Breast epithelium (tissue), 4 donors: ENCODE measurements at places on chromosomes 4 and X. TPM values are rescaled to one million over a fixed set of nuclear protein-coding genes. Genes with fewer than 3 reads are reported as not detected.

DNA sequence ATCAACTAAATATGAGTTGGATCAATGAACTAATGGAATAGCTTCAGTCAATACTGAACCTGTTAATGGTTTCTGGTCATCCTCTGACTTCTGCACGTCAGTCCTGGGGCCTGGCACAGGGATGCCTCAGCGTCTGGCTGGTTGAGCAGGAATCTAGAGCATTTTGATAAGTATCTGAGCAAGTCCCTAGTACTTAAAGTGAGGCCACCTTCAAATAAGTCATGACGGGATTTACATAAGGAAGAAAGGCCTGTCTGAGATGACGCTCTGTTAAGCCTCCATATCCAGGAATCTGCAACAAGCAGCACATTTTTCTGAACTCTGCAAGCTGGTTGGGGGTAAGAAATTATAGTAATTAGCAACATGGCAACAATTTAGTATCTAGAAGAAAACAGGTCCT, 83.2 kb upstream of the TBC1D9 start:
- no peaks in the 10 kb centered on the region for H3K27me3 ChIP-seq
- H3K36me3 ChIP-seq: no peaks in the 10 kb centered on the region
- no peak overlapping the region for H3K4me3 ChIP-seq
- H3K27ac ChIP-seq: no peak overlapping the region
- no peaks in the 10 kb centered on the region for H3K4me1 ChIP-seq

DNA sequence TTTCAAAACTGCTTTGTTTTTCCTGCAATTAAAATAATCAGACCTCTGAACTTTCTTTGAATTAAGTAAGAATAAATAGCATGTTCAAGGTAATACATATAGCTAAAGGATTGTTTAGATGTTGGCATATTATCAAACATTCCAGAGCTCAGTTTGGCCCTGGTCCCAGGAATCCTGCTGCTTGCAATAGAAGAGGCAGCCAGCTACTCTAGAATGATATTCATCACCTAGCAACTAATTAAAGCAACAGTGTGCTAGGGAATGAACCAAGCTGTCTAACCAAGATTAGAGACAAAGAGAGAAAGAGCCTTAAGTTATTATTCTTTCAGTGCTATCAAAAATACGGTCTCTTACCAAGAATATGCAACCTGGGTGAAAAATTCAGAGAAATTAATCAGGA, 460.9 kb downstream of the GABRG1 start:
- no peaks in the 10 kb centered on the region for H3K4me1 ChIP-seq
- H3K36me3 ChIP-seq: no peaks in the 10 kb centered on the region
- H3K4me3 ChIP-seq: no peak overlapping the region
- no peak for DNase-seq
- no peak overlapping the region for H3K27ac ChIP-seq

DNA sequence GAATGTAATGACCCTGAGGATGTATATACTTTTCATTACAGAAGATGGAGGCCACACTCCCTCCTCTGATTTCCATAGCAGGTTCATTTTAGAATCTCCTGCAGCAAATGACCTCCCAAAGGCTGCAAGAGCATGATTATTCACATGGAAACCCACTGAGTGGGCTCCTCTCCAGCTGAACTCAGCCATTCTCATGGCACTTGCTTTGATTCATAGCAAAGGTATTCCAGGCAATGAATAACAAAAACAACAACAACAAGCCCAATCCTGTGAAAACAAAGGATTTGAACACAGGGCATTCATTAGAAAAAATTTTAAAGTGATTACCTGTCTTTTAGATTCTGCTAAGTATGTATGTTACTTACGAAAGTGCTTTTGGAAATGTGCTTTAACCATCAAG, 894.0 kb upstream of the FRG1 start:
- H3K36me3 ChIP-seq: no peaks in the 10 kb centered on the region
- no peaks in the 10 kb centered on the region for H3K4me1 ChIP-seq
- H3K27me3 ChIP-seq: peaks cover 7% of the 10 kb centered on the region
- H3K27ac ChIP-seq: no peak overlapping the region

- H3K4me1 ChIP-seq: no peaks in the 10 kb centered on the region
- no peak overlapping the region for H3K27ac ChIP-seq
- H3K4me3 ChIP-seq: no peak overlapping the region
- no peak for DNase-seq
Measured at GRCh38 chr4:38325629-38325913, 338.4 kb upstream of the KLF3 start.

DNA sequence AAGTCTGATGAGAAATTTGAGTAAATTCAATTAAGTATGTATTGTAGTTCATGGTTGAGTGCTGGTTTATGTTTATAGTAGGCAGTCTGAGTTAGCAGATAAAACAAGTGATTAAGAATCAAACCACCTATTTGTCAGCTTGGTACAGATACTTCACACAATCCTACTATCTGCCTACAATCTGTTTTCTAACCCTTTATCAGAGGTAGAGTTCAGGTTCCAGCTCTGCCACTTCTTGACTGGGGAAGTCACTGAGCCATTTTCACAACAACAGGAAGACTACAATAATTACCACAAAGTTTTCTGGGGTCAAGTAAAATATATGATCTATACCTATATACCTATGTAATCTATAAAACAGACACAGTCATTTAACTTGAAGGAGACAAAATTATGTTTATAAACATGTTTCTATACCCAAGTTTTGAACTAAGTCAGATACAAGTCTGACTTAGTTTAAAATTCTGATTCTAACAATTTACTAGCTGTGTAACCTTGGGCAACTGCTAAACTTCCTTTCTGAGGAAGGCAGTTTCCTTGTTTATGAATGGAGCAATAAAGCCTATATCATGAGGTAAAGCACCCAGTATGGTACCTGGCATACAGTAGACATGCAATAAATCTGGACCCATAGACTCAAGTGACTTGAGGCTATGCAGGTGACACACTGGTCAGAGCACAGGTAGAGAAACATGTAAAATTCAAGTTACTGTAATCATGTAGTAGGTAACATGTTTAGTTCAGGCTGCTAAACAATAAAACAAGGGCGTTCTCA, 37.2 kb upstream of the BDH2 start:
- H3K4me1 ChIP-seq: no peaks in the 10 kb centered on the region
- H3K4me3 ChIP-seq: no peak overlapping the region
- no peaks in the 10 kb centered on the region for H3K27me3 ChIP-seq
- no peak overlapping the region for H3K27ac ChIP-seq
- no peak for DNase-seq

PRRG1 gene
- total RNA-seq: 14.7 TPM

DNA sequence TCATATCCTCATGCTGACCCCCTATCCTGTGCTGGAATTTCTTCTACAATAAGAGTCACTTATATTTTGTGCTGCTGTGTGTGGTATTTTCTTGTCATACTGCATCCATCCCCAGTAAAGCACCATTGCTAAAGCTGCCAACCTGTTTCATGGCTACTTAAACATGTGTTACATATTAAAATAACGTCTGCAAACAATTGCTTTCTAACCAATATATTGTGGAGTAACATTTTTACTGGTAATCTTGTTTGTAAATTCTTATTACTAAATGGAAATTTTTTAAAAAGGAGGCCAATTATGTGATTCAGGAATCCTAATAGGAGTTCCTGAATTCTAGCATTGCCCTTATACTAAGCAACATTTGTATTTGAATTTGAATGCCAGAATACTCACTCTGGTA, 160.3 kb upstream of the VEGFC start:
- H3K27ac ChIP-seq: no peak overlapping the region
- no peaks in the 10 kb centered on the region for H3K4me1 ChIP-seq
- H3K4me3 ChIP-seq: no peak overlapping the region
- H3K36me3 ChIP-seq: no peaks in the 10 kb centered on the region

GRCh38 chr4:138939960-138940359, 75.6 kb upstream of the NOCT start:
- no peaks in the 10 kb centered on the region for H3K36me3 ChIP-seq
- DNase-seq: no peak
- H3K4me1 ChIP-seq: no peaks in the 10 kb centered on the region
- H3K27me3 ChIP-seq: no peaks in the 10 kb centered on the region
- H3K27ac ChIP-seq: no peak overlapping the region

DNA sequence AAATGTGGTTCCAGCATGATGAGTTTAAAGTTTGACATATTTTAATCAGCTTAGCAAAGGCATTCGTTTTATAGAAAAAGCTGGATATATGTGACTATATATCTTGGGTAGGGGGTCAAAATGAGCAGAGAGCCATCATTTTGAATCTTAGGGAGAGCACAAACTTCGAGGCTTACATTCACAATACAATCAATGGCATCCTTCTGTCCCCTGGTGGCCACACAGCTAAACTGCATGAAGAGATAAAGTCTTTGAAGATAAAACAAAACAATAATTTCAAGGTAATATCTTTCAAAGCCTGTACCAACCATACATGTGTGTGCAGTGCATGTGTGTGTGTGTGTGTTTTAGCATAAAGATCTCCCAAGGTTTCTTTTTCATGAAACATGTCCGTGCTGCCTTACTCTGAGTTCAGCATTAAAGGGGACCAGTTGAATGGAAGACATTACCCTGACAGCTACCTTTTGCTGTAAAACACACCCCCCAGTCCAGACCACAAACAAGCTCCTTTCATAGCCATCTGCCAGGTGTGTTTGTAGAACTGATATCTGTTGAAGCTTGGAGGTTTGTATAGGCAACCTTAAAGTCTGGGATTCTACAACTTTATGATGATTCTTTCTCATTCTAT, 22.0 kb downstream of the DYNLT3 start:
- H3K4me3 ChIP-seq: no peak overlapping the region
- H3K36me3 ChIP-seq: no peaks in the 10 kb centered on the region
- peak; percentile 30 for DNase-seq
- no peaks in the 10 kb centered on the region for H3K4me1 ChIP-seq

DNA sequence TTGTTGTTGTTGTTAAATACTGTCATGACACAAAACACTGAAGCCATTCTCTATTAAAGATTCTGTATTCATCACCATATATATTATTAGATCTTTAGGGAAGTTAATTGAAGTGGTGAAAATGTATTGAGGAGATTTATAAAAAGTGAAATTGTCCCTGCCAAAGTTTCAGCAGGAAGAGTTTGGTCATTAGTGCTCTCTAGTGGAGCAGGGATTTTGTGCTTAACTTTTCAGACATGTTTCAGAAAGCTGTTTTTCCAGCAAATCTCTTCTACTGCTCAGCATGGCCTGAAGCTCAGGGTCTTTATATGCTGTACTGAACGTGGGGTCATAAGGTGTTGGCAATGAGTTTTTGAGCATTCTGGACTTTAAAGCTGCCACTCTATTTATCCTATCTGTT, 36.7 kb upstream of the CXXC4 start:
- H3K4me1 ChIP-seq: no peaks in the 10 kb centered on the region
- H3K36me3 ChIP-seq: no peaks in the 10 kb centered on the region
- no peak overlapping the region for H3K4me3 ChIP-seq
- no peaks in the 10 kb centered on the region for H3K27me3 ChIP-seq
- no peak for DNase-seq

DNA sequence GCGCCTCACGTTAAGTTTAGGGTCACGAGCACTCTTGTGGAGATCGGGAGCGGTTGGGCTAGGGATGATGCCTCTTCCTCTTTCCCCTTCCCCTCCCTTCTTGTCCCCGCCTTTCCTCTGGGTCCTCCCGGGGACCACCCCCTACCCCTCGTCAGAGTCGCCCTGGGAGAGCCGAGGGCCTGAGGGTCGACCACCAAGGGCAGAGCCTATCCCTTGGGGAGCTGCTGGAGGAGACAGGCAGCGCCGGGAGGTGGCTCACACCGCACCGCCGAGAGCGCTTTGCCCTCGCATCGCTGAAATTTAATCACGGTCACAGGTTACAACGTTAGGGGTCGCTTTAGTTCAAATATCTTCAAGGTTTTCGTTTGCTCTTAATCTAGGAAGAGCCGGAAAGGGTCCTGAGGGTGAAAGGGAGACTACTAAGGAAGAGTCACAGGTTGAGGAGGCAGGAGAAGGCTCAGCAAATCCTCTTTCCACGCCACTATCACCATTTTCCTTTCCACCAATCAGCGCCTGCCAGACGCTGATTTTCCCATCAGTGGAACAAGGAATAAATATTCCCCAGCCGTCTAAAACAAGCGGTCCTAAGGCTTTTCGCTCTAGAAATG, 528 bp upstream of the SNCA start:
- H3K4me1 ChIP-seq: no peaks in the 10 kb centered on the region
- H3K27ac ChIP-seq: peak overlapping the region; percentile 2

DNA sequence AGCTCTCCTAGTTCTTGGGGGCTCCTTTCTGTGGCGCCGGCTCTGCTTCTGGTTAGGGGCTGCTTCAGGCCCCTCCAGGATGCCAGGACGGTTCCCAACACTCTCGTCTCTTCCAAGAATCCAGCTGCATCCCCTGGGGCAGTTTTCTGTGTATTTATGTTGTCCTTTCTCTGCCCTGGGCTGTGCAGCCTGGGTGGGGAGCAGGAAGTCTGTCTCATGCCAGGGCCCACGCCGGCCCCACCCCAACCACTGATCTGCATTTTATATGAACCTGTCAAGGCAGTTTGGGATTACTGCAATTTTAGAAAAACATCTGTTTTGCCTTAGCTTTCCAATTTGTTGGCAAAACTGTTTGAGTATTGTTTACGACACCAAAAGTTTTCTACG, 14.6 kb downstream of the CTBP1 start:
- H3K36me3 ChIP-seq: no peaks in the 10 kb centered on the region
- no peak overlapping the region for H3K27ac ChIP-seq
- H3K4me1 ChIP-seq: no peaks in the 10 kb centered on the region
- no peak overlapping the region for H3K4me3 ChIP-seq
- H3K27me3 ChIP-seq: no peaks in the 10 kb centered on the region

DNA sequence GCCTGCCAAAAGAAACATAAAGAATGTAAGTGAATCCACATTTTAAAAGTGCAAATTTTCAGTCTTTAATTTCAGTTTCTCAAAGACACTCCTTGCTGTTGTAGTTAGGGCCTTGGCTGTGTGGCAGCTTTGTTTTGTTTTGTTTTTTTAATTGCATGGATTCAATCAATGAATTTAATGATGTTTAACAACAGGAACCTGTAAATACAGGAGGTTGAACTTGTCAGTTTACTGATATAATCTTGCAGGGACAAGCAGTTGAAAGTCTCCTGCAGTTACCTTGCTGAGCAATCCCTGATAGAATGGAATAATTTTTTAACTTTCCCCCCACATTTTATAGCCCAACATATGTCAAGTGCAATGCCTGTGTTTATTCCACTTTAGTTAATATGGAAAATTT, 528.3 kb upstream of the PCDH7 start:
- no peaks in the 10 kb centered on the region for H3K27me3 ChIP-seq
- no peak for DNase-seq
- H3K4me3 ChIP-seq: no peak overlapping the region

DNA sequence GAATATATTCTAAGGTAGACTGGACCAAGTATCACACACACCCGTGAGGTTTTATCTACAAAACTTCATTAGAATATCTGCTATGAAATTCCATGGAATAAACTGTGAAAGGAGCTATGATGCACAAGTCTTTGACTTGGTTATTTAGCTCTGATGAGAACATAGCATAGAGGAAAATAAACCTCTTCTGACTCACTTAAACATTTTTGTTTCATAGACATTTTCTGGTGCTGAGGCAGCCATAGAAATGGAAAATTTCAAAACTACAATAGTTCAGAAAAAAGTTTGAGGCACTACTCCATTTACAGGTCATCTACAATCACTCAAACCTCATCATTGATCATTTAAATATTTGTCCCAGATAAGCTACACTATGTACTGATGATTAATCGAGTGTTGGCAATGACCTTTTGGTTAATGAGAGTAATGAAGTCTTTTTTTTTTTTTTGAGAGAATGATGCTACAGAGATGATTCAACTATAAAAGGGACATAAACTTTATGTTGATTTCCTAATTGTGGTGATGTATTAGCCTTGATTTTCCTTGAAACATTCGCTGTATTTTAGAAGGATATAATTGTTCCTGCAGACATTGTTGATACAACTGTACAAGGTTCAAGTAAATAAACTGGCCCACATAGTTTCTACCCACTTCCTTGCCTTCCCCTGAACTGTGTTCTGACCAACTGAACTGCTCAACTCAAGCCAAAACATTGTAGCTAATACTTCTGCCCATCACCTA, 77.5 kb downstream of the AREG start:
- H3K36me3 ChIP-seq: no peaks in the 10 kb centered on the region
- H3K27ac ChIP-seq: no peak overlapping the region
- no peaks in the 10 kb centered on the region for H3K27me3 ChIP-seq
- DNase-seq: no peak
- no peaks in the 10 kb centered on the region for H3K4me1 ChIP-seq

ZCCHC18 gene
- total RNA-seq: 5.2 TPM
